ENCODE measurements at places on chromosomes 4 and X. TPM values are rescaled to one million over a fixed set of nuclear protein-coding genes. Genes with fewer than 3 reads are reported as not detected.

- H3K27ac ChIP-seq = no peak within 1 kb of the TSS
- H3K27me3 ChIP-seq = peaks cover 64% of the 10 kb centered on the region
- peaks cover 11% of the 10 kb centered on the region for H3K4me1 ChIP-seq
Measured at GRCh38 chr4:80266253-80266901, at the start of gene FGF5. FGF5 (plus strand) TSS chr4:80266664; CDS start chr4:80266825, 161 bp downstream.

DNA sequence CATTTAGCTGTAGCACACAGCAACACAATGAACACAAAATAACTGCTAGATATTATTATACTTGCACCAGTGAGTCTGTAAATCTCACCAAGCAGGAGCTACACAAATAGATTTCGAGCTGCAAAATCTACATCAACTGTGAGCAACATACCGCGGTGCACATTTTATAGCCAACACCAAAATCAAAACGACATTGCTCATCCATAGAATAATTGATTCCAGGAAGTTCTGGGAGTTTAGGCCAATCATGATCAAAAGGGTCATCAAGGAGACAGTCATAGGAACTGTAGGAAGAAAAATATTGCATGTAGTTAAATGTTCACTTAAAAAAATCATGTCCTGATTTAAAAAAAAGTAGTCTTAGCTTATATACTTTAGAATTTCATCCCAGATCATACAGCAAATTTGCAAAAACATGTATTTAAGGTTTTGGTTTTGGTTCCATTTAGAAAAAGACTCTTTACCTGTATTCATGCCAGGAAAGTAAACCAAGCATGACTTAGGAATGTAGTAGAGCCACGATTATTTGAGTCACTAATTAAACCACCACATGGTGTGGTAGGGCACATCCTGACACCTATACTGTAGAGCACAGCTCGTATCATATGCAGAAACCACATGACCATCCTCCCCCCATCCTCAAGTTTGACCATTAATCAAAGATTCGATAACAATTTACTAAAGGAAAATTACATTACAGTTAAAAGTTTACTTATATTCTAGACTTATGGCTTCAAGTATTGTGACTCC lies 250.4 kb downstream of the ADAMTS3 start:
- no peak overlapping the region for H3K27ac ChIP-seq
- H3K4me1 ChIP-seq = no peaks in the 10 kb centered on the region
- DNase-seq = no peak
- H3K27me3 ChIP-seq = no peaks in the 10 kb centered on the region
- H3K4me3 ChIP-seq = no peak overlapping the region

DNA sequence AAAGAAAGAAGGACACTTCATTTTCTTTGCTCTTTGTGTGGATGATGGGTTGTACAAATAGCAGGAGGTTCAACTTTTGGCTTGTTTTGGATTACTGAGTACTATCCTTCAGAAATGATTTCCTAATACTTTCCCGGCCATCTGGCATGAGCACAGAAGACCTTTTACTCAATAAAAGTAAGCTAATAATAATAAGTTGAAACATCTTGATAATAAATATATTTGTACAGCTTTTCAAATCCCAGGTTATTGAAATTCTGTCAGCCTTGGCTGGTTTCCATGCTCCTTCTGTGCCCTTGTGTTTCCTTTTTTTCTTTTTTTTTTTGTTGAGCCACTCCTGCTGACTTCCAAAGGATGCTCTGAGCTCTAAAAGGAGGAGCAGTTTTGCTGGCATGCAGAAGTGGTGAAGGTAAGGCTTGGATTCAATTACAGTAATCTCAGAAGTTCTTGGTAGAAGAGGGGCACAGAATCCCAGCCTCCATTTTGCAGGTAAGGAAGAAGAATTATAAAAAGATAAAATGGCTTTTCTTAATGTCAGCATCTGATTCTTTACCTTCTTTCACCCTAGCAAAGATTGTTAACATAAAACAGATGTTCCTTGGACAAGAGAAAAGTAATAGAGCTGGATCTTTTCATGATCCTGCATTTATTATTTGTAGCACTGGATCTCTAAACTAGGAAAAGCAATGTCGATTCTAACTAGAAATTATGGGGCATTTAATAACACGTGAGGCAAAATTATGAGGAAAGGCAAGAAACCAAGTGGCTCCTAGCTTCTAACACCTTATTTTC lies 31.9 kb downstream of the REPS2 start:
- no peak for DNase-seq
- no peak overlapping the region for H3K27ac ChIP-seq
- no peak overlapping the region for H3K4me3 ChIP-seq
- H3K36me3 ChIP-seq = no peaks in the 10 kb centered on the region

GRCh38 chr4:7721984-7722551 lies 217.6 kb downstream of the AFAP1 start:
- H3K36me3 ChIP-seq = no peaks in the 10 kb centered on the region
- H3K27me3 ChIP-seq = no peaks in the 10 kb centered on the region
- no peak overlapping the region for H3K4me3 ChIP-seq
- no peak for DNase-seq
- H3K4me1 ChIP-seq = no peaks in the 10 kb centered on the region

- H3K27me3 ChIP-seq = no peaks in the 10 kb centered on the region
- no peaks in the 10 kb centered on the region for H3K36me3 ChIP-seq
- no peak overlapping the region for H3K27ac ChIP-seq
- H3K4me1 ChIP-seq = no peaks in the 10 kb centered on the region
- H3K4me3 ChIP-seq = no peak overlapping the region
Measured at GRCh38 chrX:66489339-66489738, 149.5 kb downstream of the EDA2R start.

DNA sequence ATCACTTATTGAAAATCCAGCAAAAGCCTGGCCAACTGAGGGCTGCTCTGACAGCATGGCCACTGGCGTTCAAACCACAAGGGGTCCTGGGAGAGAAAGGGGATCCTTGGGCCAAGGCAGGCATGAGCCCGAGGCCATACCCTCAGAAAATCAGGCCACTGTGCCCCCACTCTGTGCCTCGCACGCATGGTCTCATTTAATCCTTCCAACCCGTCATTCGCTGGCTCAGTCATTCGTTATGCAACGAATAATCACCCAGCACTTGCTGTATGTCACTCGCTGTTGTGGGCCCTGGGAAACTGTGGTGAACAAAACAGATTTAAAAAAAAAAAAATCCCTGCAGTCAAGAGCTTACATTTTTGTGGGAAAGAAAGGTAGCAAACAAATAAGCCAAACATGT lies 112.7 kb downstream of the BCOR start:
- no peak for DNase-seq
- H3K4me1 ChIP-seq = no peaks in the 10 kb centered on the region
- no peak overlapping the region for H3K27ac ChIP-seq
- no peaks in the 10 kb centered on the region for H3K27me3 ChIP-seq

DNA sequence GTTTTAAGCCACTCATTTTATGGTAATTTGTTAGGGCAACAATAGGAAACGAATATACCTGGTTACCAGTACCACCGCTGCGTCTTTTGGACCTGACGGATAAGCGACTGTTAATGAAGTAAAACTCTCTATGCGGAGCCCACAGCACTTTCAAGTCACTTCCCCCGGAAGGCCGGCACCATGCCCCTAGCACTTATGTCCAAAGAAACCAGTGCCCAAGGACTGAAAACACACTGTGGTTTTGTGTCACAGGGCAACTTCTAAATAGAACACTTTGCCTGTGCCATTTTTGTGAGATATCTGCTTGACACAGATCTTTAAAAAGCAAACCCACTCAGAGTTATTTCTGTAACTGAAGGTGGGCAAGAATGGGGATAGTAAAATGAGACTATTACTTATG lies 22.7 kb downstream of the SH3KBP1 start:
- H3K4me1 ChIP-seq = no peaks in the 10 kb centered on the region
- H3K27me3 ChIP-seq = no peaks in the 10 kb centered on the region

GRCh38 chr4:71368906-71369305 lies 30.1 kb downstream of the SLC4A4 start:
- no peak for DNase-seq
- H3K27me3 ChIP-seq = no peaks in the 10 kb centered on the region
- H3K4me1 ChIP-seq = no peaks in the 10 kb centered on the region
- H3K27ac ChIP-seq = no peak overlapping the region
- H3K36me3 ChIP-seq = no peaks in the 10 kb centered on the region

DNA sequence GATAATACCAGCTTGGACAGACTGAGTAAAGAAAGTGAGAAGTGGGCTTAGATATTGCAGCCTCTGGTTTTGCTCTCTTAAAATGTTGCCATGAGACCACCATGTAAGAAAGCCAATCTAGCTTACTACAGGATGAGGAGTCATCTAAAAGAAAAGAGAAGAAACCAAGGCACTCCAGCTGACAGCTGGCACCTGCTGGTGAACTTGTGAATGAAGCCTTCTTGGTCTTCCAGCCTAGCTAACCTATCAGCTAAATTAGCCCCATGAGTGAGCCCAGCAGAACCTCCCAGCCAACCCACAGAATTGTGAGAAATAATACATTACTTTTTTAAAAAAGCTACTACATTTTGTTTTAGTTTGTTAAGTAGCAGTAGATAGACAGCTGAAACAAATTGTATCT lies 154.5 kb upstream of the QRFPR start:
- H3K36me3 ChIP-seq = no peaks in the 10 kb centered on the region
- DNase-seq = no peak
- H3K4me1 ChIP-seq = no peaks in the 10 kb centered on the region
- no peak overlapping the region for H3K4me3 ChIP-seq
- no peaks in the 10 kb centered on the region for H3K27me3 ChIP-seq

Gene FRAS1
- total RNA-seq = 0.39 TPM

Gene MSMO1
- total RNA-seq = 3.9 TPM

Gene GAB3
- total RNA-seq = 1.1 TPM

Gene SH3D19
- total RNA-seq = 62.6 TPM

Gene NLGN3
- total RNA-seq = 0.39 TPM

Gene PDGFRA
- total RNA-seq = 20.6 TPM

Gene BMX
- total RNA-seq = 0.52 TPM

Gene GC
- total RNA-seq = not detected

Gene TRIM60
- not detected for total RNA-seq

Gene CCDC120
- total RNA-seq = 0.55 TPM

Gene FANCB
- total RNA-seq = 0.16 TPM

Gene RPGR
- total RNA-seq = 10.5 TPM

Data from gastrocnemius medialis (tissue), 4 donors.